NK-92 treated with Interleukin-12 subunit alpha and Interleukin-12 subunit beta, amount 100 ng/mL, for 24 hours (cell line): ENCODE measurements at places on chromosomes 6 and 20.

- no peak for DNase-seq
These were observed 47.9 kb downstream of the ELMO2 start for GRCh38 chr20:46358346-46359058.

GRCh38 chr6:11380969-11381744, 148.7 kb upstream of the NEDD9 start:
- DNase-seq = no peak

DNA sequence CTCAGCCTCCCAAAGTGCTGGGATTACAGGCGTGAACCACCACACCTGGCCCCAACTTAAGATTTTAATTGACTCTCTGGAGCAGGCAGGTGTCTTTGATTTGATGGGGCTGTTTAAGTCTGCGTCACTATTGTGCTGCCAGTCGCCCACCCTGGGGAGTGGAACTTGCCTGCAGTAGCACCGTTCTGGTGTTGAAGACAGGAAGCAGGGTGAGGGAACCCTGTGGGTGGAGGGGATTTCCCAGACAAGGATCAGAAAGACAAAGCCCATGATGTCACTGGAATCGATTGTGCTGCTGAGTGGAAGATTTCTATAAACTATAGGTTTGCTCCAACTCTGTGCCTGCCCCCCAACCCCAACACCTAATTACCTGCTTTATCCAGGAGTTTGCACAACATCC, 11.0 kb downstream of the ALDH8A1 start:
- no peak for DNase-seq

GRCh38 chr6:122482750-122483080, 11.1 kb upstream of the SERINC1 start:
- no peak for DNase-seq

DNA sequence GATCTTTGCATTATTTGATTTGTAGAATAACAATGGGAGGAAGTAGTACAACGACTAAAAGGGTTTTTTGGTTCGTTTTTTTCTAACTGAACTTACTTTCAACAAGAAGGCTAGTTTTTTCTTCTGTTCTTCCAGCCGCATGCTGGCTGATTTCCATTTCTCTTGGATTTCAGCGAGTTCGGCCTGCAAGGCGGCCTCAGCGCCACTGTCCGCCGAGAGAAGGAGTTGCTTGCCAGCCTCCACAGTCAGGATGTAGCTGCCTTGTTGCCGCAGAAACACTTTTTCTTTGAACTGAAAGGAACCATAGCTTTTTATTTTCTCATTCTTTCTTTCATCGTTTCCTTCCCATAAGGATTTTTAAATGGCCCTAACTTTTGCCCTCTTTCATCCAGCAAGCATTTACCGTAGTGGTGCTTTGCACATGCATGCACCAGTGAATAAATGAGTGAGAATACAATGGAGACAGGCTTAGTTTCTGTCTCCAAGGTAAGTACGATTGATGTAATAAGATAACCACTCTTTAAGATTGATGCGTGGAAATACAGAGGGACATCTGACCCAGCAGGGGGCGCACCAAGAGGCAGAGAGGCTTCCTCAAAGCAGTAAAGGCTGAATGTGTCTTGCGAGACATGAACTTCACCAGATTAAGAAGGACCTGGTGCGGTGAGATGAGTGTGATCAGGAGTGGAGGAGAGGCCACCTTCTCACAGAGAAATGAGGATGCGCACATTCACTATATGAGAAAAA, 398.8 kb downstream of the ESR1 start:
- no peak for DNase-seq

DNA sequence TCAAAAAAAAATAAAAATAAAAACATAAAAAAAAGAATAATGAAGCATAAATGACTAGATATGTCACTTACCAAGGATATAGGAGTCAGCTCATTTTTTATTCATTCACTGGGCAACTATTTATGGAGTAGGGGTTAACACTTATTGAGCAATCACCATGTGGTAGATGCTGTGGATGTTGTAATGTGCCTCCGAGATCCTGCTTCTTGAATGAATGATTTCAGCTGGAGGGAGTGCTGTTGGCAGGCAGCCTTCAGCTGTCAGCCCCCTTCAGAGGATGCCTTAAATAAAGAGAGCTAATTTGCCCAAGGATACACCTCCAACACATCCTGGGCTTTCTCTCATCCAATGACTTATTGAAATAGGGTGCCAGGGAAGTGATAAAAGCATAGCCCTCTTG, 229.5 kb upstream of the DTNBP1 start:
- peak; percentile 20 for DNase-seq
